Nucleus accumbens (tissue), 56 donors: ENCODE measurements at places on chromosomes 1 and 21.

DNA sequence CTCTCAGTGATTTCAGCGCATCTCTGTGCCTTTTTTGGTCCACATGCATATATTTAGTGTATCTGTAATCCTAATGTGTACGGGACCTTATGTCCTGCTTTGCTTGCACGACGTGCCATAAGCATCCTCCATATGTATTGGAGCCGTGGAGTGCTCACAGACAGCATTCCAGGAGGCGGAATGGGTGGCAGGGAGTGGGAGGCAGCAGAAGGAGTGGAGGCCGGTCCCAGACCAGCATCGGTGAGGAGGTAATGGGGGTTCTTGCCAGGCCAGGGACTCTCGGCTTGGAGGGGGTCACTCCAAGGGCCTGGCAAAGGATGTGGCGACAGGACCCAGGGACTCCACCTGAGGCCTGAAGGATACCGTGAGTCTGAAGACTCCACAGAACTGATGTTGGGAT, 185.0 kb downstream of the CAMTA1 start:
- DNase-seq: no peak

GRCh38 chr1:72481420-72481970, 199.2 kb upstream of the NEGR1 start:
- DNase-seq: no peak

GRCh38 chr1:244628789-244629188, 24.1 kb upstream of the DESI2 start:
- DNase-seq: no peak

GRCh38 chr1:22788254-22788661, 77.6 kb downstream of the EPHB2 start:
- DNase-seq: no peak

DNA sequence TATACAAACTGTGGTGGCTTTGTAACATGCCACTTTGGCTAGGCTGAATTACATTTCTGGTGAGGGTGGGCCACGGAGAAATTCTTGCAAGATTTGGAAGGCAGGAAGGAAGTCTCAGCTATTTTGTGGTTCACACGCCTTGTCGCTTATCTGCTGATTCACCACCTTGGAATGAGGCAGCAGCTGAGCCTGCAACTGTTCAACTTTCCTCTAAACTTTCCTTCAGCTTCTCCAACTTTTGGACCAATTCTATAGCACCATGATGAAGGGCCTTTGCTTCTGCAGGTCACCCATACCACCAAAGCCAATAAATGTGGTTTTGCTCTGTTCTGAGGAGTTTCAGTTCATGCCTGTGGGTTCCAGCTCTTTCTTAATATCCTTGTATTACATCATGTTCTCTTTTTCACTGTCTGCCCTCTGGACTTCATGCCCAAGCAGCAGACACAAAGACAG, 337.6 kb upstream of the SNX7 start:
- no peak for DNase-seq

DNA sequence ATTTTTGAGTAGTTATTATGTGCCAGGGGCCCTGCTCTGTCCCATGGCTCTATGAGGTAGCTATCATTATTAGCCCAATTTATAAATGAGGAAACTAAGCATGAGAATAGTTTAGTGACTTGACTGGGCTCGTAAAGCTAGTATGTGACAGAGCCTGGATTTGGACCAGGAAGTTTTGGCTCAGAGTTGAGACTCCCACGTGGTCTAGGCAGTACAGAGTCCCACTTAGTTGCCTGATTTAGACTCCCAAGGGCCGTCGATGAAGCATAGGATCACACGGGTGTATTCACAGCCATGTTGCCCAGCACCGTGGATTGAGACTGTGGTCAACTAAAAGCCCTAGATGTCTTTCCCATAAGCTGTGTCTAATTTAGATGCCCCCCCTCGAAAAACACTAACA, 81.7 kb downstream of the DDX20 start:
- DNase-seq: no peak

- DNase-seq: no peak
These were observed 10.0 kb downstream of the C2CD2 start for GRCh38 chr21:41943851-41944250.

GRCh38 chr1:161198194-161198896, 509 bp downstream of the ADAMTS4 start:
- peak; percentile 37 for DNase-seq

DNA sequence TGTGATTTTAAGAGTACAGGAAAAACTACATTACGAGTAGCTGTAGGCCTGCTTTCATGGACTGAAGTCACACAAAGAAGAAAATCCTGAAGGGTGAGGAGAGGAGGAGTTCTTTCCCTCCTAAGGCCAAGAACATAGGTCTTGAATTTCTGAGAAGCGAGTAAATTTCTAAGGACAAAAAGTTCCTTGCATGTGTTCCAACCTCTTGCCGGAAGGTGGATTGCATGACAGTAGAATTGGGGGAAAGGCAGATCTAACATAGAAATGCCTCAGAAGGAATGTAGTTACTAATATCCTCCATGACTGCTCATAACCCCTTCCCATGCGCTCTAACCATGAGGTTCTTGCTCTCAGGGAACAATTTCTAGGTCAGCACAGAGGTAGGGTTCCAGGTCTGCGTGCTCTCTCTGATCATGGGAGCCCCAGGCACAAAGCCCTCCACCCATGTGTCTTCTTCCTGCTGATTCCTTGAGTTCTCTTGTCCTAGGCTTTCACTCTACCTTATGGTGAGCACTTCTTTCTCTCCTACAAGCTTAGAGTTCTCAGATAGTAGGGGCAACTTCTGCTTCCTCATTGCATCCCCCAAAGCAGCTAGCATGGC, 13.7 kb downstream of the CD2 start:
- DNase-seq: no peak

DNA sequence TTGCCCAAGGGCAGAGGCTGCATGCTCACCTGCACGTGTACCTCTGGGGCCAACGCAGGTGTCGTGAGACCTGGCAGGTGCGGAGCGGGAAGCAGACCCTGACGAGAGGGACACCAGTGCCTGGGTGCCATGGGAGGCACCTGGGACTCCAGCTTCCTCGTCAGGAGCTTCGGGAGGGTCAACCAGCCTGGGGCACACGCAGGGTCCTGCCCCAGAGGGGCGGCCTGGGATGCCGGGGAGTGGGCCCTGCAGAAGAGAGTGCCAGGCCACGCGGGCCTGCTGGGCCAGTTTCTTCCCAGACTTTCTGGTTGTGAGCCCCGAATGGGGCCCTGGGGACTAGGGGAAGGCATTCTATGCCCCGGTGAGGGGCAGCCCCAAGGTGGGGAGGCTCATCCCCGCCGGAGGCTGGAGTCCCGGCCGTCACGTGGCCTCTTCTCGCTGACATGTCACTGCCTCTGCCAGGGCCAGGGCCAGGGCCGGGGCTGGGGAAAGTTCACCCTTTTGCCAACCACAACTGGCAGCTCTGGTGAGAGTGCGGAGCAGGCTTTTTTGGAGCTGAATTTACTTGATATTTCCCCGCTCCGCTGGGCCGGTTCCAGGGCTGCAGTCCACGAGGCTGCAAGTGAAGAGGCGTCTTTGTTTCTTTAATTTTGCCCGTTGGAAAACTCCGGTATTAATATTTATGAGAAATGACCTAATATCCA, 38.5 kb upstream of the ACTRT2 start:
- DNase-seq: peak; percentile 66

DNA sequence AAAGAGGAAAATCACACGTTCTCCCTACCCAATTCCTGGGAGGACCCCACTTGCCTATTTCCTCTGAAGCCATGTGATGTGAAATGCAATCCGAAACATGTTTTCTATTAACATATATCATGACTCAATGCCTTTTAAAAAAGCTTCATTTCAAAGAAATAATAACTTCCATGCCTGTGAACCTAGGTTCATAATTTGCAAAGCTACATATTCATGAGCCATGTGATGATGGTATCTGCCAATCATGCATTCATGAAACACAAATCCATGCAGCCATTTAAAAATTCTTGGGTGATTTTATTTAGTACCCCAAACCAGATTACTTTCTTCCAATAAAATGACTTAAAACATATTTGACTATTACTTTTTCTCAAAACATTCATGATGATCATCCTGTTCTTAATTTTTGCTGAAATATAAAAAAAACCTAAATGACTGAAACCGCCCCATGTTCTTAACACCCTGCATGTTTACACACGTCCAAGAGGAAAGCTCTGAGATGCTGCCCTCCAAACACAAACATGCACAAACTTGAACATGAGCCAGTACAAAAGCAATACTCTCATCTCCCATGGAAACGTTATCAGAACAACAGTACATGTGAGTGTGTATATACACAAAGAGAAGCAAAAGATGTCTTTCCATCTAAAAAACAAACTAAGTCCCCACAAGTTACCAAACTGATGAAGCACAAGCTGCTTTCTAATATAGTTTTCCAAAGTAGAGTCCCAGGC, 140.1 kb downstream of the TGFBR3 start:
- no peak for DNase-seq

DNA sequence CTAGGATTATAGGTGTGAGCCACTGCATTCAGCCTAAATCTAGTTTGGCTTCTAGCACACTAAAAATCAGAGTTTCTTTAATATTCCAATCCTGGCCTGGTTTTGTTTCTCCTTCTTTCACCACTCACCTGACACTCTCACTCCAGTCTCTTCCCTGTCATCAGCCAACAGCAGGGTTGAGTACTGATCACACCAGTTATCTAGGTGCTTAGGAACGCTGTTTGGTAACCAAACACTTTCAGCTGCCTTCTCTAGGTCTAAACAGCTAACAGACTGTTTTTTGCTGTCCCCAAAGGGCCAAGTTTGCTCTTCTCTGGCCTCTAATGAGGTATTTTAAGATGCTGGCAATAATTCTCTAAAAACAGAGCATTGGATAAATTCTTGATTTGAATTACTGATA, 17.7 kb upstream of the FRRS1 start:
- DNase-seq: no peak

GRCh38 chr1:221188458-221188857, 309.2 kb downstream of the HLX start:
- no peak for DNase-seq

DNA sequence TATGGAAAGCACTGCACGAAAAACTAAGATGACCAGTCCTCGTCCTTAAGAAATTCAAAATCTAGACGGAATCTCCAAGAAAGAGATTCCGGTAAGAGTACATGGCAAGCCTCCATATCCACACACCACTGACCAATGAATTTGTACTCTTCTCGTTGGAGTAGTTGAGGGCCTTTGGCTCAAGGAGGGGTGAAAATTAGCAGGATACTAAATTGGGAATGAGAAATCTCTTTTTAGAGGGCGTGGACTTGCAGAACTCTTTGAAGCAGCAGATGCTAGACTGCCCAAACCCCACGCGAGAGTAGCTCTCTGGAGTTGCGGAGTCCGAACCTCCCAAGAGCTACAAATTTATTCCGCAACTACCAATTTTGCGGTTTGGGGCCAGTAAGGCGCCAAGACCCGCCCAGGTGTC, 872 bp upstream of the PPP2R5A start:
- no peak for DNase-seq

GRCh38 chr21:42836402-42836666, 43.0 kb downstream of the WDR4 start:
- no peak for DNase-seq

- no peak for DNase-seq
These were observed 167.7 kb upstream of the TNR start for GRCh38 chr1:175911138-175911537.

- no peak for DNase-seq
These were observed 153.2 kb downstream of the LRIG2 start for GRCh38 chr1:113226148-113226547.

- no peak for DNase-seq
These were observed 59.9 kb downstream of the TOR3A start for GRCh38 chr1:179141592-179142251.

DNA sequence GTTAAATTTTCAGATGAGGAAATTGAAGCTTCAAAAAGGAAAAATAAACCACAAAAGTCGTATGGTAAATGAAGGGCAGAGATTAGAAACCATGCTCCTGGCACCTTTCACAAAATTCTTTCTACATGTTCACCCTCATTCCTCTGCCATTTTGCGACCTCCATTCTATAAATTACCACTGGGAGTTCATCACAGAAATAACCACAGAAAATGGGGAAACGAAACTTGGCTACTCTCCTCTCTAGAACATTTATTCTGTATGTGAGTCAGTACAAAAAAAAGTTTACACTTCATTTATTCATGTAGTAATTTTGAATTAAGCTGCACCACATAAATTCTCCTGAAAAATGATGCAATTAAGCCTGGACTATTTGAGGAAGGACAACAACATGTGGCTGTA, 320.9 kb upstream of the C1orf87 start:
- DNase-seq: no peak
